ENCODE measurements at places on chromosomes 16 and 17. TPM values are rescaled to one million over a fixed set of nuclear protein-coding genes. Genes with fewer than 3 reads are reported as not detected.

The PRCD gene
- total RNA-seq, result 0.43 TPM

The CLEC18C gene
- not detected for total RNA-seq

The TMC5 gene
- not detected for total RNA-seq

The CTRB2 gene
- total RNA-seq, result not detected

The AIPL1 gene
- total RNA-seq, result not detected

The PRAC1 gene
- not detected for total RNA-seq

The ZNF48 gene
- total RNA-seq, result 25.1 TPM

The KRTAP16-1 gene
- not detected for total RNA-seq

The MYH1 gene
- total RNA-seq, result not detected

The GPR139 gene
- not detected for total RNA-seq

The OTOA gene
- total RNA-seq, result not detected

The VAT1L gene
- total RNA-seq, result 12.6 TPM
